ENCODE measurements at places on chromosomes 12 and 14. TPM values are rescaled to one million over a fixed set of nuclear protein-coding genes. Genes with fewer than 3 reads are reported as not detected.

TPPP2 gene
- 0.58 TPM for total RNA-seq

RNFT2 gene
- total RNA-seq: 2.1 TPM

DNA sequence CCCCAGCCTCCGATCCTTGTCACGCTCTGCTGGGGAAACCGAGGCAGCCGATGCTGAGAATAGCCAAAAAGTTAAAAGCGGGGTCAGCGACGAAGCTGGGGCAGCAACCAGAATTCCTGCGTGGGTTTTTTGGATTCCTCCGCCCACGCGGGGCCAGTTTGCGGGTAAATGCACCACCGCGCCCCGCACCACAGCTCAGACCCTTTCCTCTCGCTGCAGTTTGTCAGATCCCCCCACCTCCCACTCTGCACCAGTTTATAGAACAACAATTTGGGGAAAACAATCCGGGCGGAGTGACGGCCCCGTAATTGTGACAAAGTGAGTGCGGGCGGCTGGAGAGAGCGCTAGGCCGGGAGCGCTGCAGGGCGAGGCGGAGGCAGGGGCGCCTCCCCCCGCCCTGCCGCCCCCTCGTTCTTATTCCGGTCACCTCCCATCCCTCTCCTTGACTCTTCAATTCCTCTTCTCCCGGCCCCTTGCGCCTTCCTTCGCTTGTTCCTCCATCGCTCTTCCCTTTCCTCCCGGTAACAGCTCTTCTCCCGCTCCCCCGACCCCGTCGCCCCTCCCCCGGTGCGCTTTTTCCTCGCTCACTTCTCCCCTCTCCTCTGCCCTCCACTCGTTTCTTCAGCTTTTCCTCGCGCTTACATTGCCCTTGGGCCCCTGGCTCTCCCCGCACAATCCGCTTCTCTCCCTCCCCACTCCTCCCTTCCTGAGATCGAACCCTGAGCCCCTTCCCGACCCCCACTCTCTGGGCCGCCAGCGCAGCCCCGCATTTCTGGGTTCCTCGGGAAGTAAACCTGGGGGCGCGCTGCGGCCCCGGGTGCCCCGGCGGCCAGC, 646 bp upstream of the DNAJC22 start:
- no peak for DNase-seq

TRPV4 gene
- 0.92 TPM for total RNA-seq

- no peak for DNase-seq
Observed at GRCh38 chr12:24500831-24501230, 448.1 kb downstream of the BCAT1 start.

All from mucosa of descending colon (tissue), 3 donors.